ENCODE measurements at places on chromosomes 2 and 18.

DNA sequence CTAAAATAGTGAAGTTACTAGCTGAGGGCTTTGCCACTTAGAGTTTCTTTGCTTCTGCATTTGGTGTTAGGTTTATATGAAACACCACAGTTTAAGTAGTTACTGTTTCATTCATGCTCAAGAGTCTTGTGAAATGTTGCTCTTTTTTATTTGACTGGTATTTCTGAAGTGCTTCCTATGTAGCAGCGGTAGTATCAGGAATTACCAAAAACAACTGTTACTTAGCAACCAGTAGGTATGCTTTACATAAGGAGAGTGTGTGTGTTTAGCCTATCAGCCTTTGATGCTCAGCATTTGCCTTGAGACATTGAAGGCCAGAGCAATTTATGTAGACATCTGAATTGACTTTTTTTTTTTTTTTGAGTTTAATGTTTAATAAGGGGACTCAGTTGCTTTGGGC lies 3.6 kb downstream of the DIS3L2 start:
- no peak for DNase-seq

DNA sequence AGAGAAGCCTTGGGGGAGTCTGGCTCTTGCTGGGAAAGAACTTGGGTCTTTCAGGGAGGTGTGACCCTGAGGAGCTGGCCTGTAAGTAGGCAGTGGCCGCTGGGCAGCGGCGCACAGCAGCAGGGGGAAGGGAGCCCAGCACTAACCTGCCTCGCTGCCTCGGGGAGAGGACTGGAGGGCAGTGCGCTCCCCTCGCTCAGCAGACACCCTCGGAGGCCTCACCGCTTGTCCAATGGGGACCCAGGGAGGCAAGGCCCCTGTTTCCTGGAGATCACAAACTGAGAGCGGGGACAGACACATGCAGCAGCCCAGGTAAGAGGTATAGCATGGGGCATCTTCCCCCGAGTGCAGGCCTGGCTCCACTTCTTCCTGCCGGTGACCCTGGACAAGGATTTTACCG lies 3.3 kb downstream of the DNMT3A start:
- no peak for DNase-seq

GRCh38 chr2:69491864-69492263 lies 54.6 kb upstream of the NFU1 start:
- DNase-seq = no peak

GRCh38 chr2:176405477-176405876 lies 136.2 kb downstream of the MTX2 start:
- no peak for DNase-seq

DNA sequence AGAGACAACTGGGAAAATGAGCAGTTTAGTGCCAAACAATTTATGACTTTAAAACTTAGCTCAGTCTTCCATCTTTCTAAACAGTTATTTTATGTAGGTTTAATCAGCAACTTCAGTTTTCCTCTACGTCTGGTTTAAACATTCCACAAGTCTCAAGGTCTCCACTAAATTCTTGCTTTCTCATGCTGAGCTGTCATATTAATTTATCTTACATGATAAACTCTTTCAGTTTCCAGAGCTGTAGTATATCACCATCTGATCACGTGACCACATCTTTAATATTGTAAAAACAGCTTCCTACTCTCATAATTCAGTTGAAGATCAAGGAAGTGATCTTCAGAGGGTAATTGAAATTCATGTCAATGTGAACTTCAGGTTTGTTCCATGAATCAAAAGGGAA lies 158.6 kb downstream of the ZNF804A start:
- no peak for DNase-seq

DNA sequence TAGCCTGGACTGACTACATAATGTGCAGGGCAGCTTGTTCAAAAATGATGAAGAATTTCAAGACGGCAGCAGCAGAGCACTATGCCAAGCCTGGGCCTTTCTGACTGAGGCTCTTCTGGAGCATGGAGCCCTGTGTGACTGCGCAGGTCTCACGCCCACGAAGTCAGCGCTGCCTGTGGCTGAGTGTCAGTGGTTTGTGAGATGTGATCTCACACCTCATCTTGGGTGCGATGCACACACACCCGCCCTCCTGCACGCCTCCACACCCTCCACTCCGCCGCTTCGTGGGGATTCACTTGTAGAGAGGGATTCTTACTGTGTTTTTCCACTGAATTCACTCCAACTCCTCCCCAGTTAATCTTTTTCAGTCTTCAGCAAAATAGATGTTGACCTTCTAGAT lies 103.9 kb downstream of the VIT start:
- no peak for DNase-seq

DNA sequence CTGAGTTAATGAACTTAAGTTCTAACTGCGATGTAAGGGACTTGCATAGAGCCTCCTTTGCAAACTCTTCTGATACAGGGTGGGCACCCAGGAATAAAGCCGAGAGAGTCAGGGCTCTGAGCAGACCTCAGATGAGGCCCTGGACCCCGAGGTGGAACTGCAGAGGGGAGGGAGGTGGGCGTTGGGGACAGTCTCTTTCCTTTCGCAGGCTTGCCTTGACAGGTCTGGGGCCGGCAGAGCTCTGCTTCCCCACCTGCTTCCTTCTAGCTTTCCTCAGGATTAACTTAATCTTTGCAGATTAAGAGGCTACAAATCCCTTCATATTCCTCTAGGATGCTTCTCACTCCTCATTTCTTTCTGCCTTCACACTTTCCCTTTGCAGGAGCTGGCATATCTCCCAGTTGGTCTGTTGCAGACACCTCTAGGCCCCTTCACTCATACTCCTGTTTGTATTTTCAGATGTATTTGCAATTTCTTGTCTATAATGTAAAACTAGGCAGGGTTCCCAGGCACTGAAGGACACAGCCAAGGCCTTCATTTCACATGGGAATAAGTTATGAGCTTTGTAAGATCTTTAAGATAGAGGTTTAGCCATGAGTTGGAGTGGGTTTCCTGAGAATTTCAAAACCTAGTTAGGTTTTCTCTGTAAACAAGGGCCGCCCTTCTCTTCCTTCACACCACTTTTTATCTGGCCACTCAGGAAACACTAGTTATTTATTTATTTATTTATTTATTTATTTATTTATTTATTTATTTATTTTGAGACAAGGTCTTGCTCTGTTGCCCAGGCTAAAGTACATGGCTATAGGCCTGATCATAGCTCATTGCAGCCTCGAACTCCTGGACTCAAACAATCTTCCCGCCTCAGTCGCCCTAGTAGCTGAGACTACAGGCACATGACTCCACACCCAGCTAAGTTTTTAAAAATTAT lies 70.9 kb downstream of the MTCL1 start:
- DNase-seq = no peak

- DNase-seq = no peak
These were observed 32.1 kb downstream of the TOGARAM2 start for GRCh38 chr2:29013057-29013780.

DNA sequence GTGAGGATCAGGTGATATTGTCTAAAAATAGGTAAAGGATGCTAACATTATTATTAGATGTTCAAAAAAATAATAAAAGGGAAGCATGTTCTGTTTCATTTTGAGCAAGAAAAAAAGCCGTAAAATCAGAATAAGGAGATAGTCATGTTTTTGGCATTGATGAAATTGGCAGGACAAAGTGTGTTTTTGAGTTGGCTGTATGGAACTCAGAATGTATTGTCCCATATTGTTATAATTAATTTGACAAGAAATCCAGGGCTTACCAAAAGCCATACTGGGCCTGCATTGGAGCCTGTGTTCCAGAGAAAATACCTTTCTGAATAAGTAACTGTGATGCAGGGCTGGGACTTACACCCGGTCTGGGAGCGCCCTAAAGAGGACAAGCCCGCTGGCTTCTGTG lies 232.0 kb downstream of the AGAP1 start:
- no peak for DNase-seq

- no peak for DNase-seq
These were observed 91.1 kb upstream of the EPB41L5 start for GRCh38 chr2:119921825-119922224.

DNA sequence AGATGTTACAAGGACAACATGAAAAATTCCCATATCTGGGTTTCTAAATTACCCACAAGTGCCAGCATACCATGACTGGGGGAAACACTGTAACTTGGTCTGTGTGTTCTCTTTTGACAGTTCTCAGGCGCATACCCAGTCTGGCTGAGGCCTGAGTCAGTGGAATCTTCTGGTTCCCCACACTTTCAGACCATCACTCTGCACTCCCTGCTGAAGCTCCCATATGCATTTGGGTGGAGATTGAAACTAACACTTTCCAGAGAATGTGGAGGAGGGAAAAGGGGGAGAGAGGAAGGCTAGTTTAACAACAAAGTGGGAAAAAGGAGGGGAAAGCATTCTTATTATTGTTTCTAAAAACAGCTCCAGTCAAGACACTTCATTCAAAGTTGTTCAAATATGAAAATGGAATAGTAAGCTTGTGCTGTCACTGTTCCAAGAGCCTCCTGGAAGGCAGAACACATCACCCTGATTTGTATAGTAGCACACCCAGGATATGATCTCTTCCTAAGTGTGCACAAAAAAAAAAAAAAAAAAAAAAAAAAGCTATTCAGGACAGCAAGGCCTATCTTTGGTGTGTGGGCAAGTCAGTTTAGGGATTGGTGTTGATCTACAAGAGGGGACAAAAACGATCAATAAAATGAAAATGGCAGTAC lies 48.1 kb upstream of the CTIF start:
- DNase-seq = no peak

GRCh38 chr2:234816056-234816455 lies 135.8 kb upstream of the SH3BP4 start:
- no peak for DNase-seq

- DNase-seq = no peak
These were observed 818.1 kb downstream of the SLC4A3 start for GRCh38 chr2:220445429-220446105.

GRCh38 chr2:225737556-225737955 lies 338.0 kb downstream of the NYAP2 start:
- no peak for DNase-seq

- no peak for DNase-seq
These were observed 118.9 kb downstream of the TMX3 start for GRCh38 chr18:68596016-68596415.

DNA sequence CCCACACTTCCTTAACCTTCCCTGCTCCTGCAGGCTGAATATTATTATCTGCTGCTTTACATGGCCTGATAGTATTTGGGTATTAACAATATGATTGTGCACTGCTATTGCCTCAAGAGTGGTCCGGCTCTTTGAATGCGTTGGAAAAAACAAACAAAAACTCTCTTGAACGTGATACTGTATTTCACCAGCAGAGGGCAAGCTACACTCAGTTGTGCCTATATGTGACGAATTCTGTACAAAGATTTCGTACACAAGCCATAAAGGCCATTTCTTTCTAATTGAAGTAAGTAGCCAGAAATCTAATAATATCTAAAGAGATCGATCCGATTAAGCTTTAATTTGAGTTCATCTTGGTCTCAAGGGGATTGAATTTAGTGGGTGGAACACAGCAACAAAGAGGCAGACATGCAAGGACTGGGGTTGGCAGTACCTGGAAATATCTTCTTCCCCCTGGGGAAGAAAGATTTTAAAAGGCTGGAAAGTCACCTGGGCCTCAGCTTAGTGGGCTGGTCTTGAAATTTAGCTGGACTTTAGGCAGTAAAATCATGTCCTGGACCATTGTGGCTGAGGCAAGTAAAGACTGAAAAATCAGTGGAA lies 49.3 kb upstream of the RAB6D start:
- no peak for DNase-seq

DNA sequence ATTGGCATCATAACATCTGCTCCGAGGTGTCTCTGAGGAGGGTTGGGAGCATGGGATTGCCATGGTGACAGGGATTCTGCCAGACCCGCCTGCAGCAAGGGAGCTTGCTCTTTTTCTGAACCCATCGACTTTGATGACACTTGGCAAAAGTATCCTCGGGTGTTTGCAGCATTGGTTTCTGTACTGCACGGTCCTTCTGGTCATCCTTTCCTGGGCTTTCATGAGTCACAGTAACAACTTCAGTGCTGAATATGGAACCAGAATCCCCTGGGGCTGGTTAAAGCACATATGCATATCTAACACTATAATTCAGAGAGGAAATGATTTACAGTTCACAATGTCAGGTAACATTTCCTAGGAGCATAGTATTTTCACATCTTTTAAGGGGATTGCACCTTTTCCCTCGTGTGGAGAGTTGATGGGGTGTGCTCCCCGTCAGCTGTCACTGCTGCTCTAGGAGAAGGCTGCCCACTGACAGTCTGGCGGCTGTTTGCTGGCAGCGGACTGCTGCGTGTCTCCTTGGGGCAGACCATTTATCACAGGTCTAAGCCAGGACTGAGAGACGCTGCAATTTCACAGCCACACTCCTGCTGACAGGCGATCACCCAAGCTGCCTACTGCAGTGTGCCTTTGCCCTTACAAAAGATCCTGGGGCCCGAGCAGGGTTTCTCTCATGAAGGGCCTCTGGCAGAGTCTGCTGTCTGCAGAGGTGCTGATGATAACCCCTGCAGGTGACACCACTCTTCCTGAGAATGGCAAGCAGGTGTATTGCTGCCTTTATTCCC lies 425.3 kb downstream of the THSD7B start:
- DNase-seq = no peak

GRCh38 chr2:74406035-74406434 lies 15.4 kb downstream of the C2orf81 start:
- DNase-seq = no peak

DNA sequence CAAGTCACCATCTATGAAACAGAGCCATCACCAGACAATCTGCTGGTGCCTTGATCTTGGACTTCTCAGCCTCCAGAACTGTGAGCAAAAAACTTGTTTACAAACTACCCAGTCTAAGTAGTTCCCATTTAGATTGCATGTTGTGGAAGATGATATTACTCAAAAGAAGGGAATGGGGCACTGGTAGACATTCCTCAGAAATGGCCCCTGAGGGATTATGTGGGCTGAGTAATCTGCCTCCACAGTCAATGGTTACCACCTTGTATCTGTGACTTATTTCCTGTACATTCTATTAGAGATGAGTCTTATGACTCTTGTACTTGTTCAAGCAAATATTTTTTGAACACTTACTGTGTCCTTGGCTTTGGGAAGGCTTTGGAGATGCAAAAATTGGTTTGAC lies 160.4 kb downstream of the NUP35 start:
- DNase-seq = no peak

DNA sequence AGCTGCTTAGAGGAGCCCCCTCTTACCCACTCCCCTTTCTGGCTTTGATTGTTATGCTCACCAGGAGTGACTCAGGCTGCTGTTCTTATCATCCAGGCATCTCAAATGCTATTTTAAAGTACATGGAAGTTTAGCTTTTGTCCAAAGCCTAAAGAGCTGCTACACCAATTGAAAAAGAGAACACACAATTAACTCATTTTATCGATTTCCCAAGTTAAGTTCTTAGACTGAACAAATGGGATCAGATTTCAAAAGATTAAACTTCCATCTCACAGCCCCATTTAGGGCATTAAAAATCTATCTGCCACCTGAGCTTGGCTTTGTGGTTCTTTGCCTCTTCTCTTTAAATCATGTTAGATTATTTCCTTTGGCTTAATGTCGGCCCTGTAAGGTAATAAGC lies 81.2 kb downstream of the MYO5B start:
- no peak for DNase-seq

- DNase-seq = no peak
These were observed 26.7 kb downstream of the COPS9 start for GRCh38 chr2:240109386-240109785.

GRCh38 chr2:230751062-230751461 lies 38.4 kb downstream of the CAB39 start:
- DNase-seq = no peak

- DNase-seq = no peak
These were observed 258.9 kb upstream of the TRIB2 start for GRCh38 chr2:12457831-12458230.

- DNase-seq = no peak
These were observed 371.7 kb downstream of the EN1 start for GRCh38 chr2:118475622-118476205.

- DNase-seq = no peak
These were observed 55.2 kb upstream of the TRIB2 start for GRCh38 chr2:12661489-12661888.
